ENCODE measurements at places on chromosomes 13 and 19.
A peak's percentile ranks its signal among the peaks of the same experiment; 100 is the strongest.

- no peak for DNase-seq
Measured at GRCh38 chr13:108929532-108930206, 300.3 kb downstream of the MYO16 start.

DNA sequence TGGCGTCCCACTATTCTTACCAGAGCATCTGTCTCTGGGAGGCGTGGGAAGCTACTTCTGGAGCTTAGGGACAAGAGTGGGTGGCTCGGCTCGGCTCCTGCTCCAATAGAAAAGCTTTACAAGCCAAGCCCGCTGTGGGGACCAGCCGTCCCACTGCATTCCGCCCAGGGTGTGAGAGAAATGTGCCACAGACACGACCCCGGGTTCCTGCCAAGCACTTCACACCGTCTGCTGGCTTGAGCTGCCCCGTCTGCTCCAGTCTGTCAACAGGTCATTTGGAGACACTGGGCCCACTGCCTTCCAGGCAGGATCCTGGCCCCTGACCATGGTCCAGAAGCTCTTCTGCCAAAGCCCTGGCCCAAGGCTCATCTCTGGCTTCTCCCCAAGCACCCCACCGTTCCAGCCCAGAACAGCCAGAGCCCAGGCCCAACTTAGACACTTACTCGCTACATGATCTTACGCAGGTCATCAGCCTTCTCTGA is 6.5 kb upstream of the FKRP start:
- DNase-seq: no peak

DNA sequence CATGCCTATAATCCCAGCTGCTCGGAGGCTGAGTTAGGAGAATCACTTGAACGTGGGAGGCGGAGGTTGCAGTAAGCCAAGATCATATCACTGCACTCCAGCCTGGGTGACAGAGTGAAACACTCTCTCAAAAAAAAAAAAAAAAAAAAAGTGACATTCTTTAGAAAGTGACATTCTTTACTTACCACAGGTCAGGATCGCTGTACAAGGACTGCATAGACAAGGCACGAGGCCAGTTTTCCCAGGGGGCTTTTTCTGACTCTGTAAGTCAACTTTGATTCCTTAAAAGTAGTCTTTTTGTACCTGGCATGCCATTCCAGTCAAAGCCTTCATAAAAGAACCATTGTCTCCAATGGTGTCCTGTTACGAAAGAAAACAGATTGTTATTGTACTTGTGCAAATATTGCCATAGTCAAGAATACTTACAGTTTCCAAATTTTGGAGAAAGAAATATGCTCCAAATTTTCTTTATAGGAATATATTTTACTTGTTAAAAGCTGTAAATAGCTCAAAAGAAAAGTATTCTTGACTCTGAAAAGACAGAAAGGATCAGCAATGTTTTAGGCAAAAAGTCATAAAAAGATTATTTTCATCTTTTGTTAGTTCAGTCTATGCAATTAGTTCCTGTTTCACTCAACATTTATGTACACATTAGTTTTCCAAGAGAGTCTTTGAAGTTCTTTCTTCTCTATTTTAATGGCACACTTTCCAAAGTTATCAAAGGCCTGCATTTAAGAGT is 39.3 kb downstream of the CEACAM1 start:
- DNase-seq: no peak

DNA sequence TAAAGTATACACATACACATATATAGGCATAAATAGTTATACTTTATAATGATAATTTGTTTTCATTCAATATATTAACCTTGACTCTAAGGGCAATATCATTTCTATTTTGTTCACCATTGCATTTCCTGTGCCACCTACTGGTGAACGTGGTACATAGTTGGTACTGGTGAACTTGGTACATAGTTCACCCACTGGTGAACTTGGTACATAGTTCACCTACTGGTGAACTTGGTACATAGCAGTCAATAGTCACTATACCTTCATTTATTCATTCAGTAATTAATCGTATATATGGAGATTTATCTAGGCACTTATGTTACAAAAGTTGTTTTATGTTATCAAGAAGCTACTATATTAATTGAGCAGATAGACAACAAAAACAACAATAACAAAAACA is 172.6 kb upstream of the ATXN8OS start:
- DNase-seq: no peak

DNA sequence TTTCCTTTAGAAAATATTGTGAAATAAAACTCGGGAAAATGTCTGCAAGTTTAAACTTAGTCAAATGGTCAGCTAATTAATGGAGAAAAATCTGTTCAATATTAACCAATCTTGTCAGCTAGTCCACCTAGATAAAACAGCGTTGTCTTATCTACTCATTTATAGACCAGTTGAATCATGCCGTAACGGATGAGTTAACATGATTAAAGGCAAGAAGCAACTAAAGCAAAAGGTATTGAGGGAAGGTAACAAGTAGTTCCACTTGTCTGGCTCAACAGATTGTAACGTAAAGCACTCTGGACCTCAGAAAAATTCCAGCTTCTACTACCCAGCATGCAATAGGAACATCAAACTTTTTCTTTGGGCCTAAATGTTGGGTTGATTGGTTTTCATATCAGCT is 958.2 kb downstream of the DIAPH3 start:
- DNase-seq: no peak

DNA sequence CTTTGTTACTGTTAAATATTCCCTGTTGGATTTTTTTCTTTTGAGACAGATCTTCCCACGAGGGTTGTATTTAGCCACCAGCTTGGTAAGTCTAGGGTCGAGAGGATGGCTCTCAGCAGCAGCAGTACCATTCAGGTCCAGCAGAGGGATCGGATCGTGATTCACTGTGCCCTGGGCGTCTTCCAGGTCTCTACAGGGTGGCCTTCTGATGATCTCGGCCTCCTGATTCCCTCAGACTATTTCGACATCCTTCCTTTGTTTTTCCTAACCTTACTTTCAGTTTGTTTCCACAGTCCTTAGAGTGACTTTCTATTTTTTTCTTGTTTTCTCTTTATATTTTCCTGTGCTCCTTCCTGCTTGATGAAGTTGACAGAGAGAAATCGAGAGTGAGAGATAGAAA is 1436.9 kb downstream of the UQCRFS1 start:
- no peak for DNase-seq

DNA sequence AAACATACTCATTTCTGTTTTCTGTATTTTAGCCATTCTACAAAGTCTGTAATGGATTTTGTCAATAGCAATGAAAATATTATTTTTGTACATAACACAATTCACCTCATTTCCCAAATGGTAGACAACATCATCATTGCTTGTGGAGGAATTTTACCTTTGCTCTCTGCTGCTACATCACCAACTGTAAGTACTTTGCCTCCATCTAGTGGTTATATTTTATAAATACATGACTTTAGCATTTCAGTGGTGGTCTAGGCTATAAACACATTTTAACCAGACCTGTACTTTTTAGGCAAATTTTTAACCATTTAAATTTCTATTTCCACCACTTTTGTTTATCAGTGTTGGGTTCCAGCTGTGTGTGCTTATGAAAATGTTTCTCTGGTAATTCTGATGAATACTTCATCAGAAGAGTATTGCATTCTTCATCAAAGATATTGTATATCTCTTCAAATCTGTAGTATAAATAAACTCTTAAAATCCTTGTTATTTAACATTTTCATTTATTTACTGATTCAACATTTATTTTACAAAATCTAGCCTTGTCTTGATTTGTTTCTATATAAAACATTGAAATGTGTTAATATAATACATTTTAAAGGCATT is 222.4 kb downstream of the NBEA start:
- DNase-seq: no peak

DNA sequence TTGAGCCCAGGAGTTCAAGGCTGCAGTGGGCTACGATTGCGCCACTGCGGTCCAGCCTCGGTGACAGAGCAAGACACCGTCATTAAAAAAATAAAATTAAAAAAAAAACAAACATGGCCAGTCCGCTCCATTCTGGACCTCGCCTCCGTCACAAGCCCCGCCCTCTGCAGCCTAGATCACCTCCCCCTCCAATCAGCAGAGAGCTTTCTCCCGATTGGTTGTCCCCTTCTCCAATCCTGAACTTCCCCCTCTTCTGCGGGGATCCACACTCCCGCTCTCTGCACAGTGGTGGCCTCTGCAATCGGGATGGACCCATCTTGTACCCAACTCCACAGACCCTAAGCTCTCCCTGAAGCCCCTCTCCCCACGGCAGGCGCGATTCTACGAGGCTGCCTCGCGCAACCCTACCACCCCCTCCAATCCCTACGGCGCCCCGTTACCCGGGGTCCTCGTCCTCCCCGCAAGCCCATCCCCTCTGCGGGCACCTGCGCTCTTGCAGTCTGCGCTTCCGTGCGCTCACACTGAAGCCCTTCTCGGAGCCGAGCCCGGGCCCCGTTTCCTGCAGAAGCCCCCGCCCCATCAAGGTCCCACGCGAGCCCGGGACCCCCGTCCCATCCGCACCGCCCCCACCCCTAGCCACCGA is 540 bp downstream of the TMEM160 start:
- peak; percentile 89 for DNase-seq

DNA sequence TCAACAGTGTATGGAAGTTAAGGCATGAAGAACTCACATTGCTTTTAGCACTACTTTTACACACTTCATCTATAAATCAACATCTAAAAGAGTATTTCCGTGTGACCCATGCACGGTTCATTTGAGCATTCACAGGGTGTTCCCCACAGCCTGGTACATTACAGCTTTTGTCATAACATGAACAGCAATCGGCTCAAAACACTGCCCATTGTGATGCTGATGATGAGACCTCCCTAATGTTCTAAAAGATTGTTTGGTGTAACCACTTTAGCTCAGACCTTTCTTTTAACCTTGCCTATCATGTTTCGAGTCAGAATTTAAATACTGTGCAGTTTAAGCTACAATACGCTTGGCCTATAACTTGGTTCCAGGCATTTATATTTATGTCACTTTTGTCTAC is 4.1 kb upstream of the KLF5 start:
- DNase-seq: no peak

GRCh38 chr19:34838753-34839431 is 65.9 kb upstream of the ZNF599 start:
- DNase-seq: no peak
